Activated CD4-positive, alpha-beta T cell treated with anti-CD3 and anti-CD28 coated beads, Interleukin-10, Interleukin-2, amounts not matched to agents 100 ng/mL and 50 ng/mL, durations not matched to agents 16 hours and 8 hours (primary cell): ENCODE measurements at places on chromosomes 2 and 18.

- no peak for DNase-seq
Observed at GRCh38 chr2:209422191-209422754, 1.6 kb upstream of the MAP2 start.

GRCh38 chr2:47190188-47190881, 35.2 kb upstream of the STPG4 start:
- DNase-seq, result no peak

DNA sequence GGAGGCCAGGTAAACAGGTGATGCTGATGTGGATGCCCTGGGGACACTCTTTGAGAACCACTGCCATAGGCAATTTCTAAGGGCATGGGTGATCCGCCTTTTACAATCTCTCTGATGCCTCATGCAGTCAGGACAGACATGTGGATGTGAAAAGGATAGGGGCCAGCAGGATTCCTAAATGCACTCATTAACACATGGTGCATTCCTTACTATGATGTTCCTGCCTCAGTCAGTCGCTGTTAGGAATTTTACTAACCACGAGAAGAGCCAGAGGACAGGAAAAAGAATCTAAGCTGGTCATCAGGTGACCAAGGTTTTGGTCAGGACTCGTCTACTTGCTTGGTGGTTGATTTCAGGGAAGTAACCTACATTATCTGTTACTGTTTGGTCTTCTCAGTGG, 191.0 kb downstream of the ARL4C start:
- DNase-seq, result no peak

- DNase-seq, result no peak
Observed at GRCh38 chr18:23406271-23406787, 46.8 kb upstream of the RIOK3 start.

DNA sequence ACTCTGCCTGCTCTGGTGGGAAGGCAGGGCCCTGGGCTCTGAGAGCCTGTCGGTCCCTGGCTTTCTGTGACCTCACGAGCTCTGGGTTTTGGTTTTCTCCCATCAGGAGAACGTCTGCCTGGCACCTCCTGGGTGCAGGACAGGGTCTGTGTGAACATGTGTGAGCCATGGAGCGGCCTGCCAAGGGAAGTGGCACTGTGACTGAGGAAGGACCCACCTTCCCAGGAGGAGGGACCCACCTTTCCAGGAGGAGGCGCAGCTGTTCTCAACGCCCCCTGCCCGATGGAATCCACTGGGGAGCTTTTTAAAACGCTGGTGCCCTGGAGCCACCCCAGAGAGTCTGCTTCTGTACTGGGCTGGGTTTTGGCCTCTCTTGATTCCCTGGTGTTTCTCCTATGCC, 168.7 kb downstream of the GLI2 start:
- DNase-seq, result no peak

- DNase-seq, result no peak
Observed at GRCh38 chr18:74264303-74265020, 27.3 kb downstream of the CYB5A start.

- DNase-seq, result no peak
Observed at GRCh38 chr2:57793310-57793709, 253.3 kb upstream of the VRK2 start.

DNA sequence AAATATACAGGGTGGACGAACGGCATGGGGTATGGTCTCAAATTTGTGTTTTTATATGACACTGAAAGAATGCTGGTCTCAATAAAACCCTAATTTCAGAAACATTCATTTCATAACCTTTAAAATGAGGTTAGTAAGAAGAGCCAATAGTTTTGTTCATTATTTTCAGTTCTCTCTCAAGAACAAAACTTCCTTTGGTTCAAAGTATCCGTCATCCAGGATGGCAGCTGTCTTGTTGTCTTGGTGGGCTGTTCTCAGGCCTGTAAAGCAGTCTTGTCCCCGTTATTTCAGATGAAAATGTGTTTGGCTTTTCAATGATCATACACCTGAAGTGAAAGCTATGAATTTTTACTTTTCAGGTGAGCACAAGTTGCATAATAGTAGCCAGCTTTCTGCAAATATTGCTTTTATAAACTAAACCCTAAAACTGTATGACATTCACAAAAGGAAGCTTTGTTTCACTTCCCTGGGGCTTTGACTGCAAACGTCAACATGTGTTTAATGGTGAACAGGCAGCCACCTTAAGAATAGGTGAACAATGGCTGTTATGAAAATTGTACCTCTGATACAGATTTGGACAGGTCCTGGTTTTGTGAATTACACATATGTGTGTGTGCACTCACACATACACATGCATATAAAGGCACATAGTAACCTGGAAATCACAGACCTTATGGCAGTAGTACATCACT, 2.6 kb downstream of the IL18RAP start:
- DNase-seq, result no peak

DNA sequence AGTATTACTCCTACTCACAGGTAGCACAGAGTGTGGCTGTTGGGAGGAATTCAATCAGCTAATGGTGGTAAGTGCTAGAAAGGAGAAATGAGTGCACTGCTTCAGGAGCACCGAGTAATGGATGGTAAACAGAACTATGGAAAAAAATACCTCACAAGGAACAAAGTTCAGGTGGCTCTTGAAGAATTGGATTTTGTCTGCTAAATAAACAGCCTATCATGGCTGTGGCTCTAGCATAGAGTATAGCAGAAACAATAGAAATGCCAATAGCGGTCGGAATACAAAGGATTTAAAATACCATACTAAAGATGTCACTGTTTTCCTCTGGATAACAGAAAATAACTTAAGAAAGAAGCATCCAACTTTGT, 482.5 kb downstream of the NUP35 start:
- DNase-seq, result no peak

DNA sequence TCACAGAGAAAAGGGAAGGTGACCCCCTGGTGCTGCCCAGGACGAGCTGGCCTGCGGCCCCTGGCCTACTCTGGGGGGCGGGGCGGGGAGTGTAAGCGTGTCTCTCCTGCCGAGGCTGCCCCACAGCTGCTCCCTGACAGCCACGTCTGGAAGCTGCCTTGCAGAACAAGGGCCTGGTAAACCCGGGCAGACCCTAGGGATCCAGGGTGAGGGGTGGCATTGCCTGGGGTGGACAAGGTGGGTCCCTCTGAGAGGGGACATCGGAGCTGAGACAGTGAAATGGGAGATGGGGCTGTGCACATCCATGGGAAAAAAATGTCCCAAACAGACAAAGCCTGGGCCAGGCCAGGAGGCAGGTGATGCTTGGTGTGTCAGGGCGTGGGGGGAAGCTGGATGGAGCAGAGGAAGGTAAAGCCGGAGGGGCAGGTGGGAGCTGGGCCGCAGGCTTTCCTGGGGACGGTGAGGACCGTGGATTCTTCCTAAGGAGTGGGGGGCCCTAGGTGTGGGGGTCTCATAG, 66.0 kb upstream of the HDAC4 start:
- DNase-seq, result no peak

DNA sequence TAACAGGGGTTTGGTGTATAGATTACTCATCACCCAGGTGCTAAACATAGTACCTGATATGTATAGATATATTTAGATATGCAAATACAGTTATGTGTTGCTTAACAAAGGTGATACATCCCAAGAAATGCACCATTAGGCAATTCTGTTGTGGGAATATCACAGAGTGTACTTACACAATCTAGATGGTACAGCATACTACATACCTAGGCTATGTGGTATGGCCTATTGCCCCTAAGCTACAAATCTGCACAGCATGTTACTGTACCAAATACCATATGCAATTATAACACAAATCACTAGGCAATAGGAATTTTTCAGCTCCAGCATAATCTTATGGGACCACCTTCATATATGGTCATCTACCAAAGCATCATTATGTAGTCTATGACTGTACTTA, 43.5 kb upstream of the NPAS2 start:
- DNase-seq, result no peak

GRCh38 chr18:10264260-10264659, 190.2 kb upstream of the APCDD1 start:
- DNase-seq, result no peak

- DNase-seq, result no peak
Observed at GRCh38 chr2:64608867-64609226, 44.9 kb downstream of the SERTAD2 start.

DNA sequence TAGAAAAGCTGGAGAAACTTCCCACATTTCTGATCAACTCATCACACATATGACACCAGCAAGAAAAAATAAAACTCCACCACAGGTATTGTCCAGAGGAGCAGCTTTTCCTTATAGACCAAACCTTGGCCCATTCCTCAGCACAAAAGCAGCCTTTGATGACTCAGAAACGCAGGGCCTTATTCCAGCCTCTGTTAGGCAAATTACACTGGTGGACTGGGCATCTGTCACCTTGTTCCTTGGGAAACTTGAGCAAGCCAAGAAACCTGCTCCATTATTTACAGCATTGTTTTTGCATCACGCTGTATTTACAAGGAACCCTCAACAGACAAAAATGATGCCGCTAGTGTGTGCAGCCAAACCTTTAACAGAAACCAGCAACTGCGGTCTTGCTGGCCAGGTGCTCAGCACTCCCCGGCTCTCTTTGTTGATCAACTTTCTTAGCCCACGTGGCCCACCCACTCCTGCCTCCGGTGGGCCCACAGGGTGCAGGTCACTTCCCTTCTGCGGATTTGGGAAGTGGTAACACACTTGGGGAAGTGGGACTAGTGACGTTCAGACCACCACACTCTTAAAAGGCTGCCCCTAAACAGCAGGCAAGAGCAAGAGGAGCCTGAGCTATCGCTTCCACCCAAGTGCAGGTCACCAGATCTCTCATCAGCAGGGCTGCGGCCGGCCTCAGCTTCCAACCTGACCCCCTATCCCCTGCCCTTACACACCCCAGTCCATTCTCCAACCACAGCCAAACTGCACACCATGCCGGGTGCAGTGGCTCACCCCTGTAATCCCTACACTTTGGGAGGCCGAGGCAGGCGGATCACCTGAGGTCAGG, 1.5 kb downstream of the AP1S3 start:
- DNase-seq, result no peak

GRCh38 chr2:189253836-189254235, 74.3 kb upstream of the COL5A2 start:
- no peak for DNase-seq

DNA sequence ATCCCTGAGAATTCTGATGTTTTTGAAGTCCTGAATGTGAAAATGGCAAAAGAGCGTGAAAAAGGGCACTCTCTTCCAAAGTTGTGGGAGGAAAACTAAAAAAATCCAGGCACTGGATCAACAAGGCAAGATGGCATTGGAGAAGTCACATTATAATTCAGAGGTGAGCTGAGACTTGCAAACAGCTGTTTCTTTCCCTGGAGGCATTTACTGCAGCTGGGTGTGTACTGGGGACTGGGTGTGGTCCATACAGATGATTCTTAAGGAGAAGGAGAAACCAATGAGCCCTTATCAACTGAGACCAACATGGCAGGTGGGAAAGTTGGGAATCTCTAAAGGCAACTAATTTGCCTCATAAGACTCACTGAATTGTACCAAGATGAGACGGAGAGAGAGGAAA, 313.9 kb downstream of the TRIB2 start:
- no peak for DNase-seq

- no peak for DNase-seq
Observed at GRCh38 chr2:8024506-8024905, 657.4 kb upstream of the ID2 start.

DNA sequence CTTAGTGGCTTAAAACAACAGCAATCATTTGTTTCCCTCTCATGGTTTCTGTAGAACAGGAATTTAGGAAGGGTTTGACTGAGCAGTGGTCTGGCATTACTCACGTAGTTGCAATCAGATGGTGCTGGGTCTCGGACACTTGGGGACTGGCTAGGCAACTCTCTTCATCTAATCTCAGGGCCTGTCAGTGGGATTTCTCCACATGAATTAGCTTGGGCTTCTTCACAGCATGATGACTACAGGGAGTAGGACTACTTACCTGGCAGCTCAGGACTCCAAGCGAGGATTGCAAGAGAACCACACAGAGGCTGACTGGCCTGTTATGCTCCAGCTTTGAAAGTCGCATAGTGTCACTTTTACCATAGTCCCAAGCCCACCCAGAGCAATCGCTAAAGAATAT, 125.1 kb downstream of the TTC27 start:
- no peak for DNase-seq

GRCh38 chr2:237833546-237833945, 25.9 kb upstream of the RAMP1 start:
- no peak for DNase-seq

GRCh38 chr18:58997811-58998337, 133.2 kb downstream of the ZNF532 start:
- no peak for DNase-seq

GRCh38 chr18:54843314-54843713, 15.0 kb downstream of the RAB27B start:
- no peak for DNase-seq

DNA sequence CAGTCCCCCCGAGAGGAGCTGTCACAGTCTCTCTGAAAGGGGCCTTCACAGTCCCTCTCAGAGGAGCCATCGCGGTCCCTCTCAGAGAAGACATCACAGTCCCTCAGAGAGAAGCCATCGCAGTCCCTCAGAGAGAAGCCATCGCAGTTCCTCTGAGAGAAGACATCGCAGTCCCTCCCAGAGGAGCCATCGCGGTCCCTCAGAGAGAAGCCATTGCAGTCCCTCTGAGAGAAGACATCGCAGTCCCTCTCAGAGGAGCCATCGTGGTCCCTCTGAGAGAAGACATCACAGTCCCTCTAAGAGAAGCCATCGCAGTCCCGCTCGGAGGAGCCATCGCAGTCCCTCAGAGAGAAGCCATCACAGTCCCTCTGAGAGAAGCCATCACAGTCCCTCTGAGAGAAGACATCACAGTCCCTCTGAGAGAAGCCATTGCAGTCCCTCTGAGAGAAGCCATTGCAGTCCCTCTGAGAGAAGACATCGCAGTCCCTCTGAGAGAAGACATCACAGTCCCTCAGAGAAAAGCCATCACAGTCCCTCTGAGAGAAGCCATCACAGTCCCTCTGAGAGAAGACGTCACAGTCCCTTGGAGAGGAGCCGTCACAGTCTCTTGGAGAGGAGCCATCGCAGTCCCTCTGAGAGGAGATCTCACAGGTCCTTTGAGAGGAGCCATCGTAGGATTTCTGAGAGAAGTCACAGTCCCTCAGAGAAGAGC, 1.3 kb upstream of the ZNF512 start:
- no peak for DNase-seq

- no peak for DNase-seq
Observed at GRCh38 chr18:13309748-13310670, 91.4 kb downstream of the LDLRAD4 start.

DNA sequence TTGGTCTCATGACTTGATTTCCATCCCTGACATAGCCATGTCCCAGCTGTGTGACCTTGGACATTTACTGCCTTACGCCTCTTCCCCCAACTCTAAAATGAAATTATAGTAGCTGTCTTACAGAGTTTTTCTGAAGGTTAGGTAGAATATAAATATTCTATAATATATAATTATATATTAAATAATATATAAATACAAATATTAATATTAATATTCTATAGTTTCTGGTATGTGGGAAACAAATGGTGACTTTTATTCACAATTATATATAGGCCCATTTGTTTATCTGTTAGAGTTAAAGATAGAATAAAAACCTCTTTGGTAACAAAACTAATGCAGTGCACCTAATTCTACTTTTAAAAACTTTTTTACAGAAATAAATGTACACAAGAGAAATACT, 1.7 kb downstream of the RBBP8 start:
- DNase-seq, result no peak

GRCh38 chr2:150705357-150705756, 217.9 kb upstream of the RND3 start:
- DNase-seq, result no peak
